Osteoblast (primary cell): ENCODE measurements at places on chromosomes 2 and 18. TPM values are rescaled to one million over a fixed set of nuclear protein-coding genes. Genes with fewer than 3 reads are reported as not detected.

DNA sequence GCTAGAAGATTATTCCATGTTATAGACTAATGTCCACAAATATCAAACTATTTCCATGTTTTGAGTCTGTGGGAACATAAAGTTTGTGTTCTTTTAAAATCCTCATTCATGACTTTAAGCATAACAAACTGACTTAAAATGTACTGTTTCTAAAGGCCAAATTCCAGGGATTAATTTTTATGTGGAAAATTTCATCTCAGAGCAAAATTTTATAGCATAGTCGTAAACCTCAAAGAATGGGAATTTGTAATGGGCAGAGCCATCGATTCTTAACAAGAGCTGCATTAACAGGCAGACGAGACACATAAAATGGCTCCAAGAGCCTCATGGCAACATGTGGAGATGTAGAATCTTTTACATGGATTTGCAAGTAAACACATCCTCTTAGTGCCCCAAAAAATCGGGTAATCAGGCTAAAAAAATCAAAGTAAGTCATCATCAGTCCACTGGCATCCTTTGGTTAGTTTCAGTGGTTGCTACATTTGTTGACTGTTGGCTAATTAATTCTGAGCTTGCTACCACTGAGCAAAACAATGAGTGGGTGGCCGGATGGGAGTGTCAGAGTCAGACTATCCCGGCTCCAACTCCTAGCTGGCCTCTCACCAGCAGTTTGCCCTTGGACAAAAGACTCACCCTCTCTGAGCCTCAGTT, 119.6 kb downstream of the FAM210A start:
- no peak for DNase-seq

GRCh38 chr2:12169721-12170120, 423.3 kb downstream of the LPIN1 start:
- peak; percentile 85 for DNase-seq

GRCh38 chr2:202844656-202845055, 26.9 kb downstream of the ICA1L start:
- DNase-seq, result no peak

DNA sequence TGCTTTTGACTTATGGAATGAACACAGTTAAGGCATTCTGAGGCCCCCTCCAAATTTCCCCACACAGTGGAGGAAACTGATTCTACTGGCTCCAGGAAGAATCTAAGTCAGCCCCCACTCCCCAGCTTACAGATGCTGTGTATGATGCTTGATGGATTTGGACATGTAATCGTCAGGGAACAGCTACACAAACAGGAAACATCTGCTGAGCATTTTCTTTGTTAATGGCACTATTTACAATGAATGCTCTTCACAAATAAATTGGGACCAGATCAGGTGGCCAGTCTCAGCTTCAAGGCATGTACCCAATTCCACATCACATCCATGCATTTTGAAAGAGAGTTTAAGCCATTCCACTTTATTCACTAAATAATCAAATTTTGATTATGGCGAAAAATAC, 562.3 kb downstream of the SOX11 start:
- DNase-seq, result no peak

- no peak for DNase-seq
Observed at GRCh38 chr2:74345272-74345943, 2.2 kb upstream of the SLC4A5 start.

DNA sequence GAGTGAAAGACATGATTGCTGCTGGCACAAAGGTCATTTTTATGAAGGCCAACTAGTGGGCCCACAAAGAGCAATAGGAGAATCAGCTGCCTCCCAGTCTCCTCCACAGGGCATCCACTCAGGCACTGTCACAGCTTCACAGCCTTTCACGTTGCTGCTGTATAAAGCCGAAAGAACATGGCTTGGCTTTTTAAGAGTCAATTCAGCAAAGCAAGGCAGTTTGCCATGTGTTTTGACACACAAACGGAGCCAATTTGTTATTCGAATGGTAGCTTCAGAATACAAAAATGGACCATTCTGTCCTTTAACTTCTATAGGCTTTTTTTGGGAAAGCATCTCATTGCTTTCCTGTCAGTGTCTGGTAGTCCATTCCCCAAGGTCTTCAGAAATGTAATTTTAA, 283.4 kb upstream of the PARD3B start:
- DNase-seq, result no peak

GRCh38 chr2:128801576-128801975, 482.9 kb upstream of the HS6ST1 start:
- no peak for DNase-seq

DNA sequence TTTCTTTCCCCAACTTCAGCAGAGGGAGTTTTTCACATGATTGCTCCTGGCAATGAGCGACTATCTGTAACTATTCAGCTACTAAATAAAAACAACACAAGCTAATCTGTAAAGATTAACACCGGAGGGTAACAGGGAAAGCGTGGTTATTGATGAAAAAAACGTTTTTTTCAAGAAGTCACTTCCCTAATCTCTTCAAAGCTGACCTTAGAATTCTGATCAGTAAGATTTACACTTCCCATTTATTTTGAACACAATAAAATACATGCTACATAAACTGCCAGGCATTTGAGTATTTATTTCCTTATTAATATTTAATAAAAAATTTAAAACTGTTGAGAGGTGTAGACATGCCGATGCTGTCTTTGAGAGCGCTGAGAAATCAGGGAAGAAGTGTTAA, 207.4 kb upstream of the HDAC4 start:
- DNase-seq, result no peak

- DNase-seq, result peak; percentile 80
Observed at GRCh38 chr2:26970928-26971627, 641 bp downstream of the MAPRE3 start.

- peak; percentile 35 for DNase-seq
Observed at GRCh38 chr2:27221166-27221565, 4.0 kb downstream of the CAD start.

DNA sequence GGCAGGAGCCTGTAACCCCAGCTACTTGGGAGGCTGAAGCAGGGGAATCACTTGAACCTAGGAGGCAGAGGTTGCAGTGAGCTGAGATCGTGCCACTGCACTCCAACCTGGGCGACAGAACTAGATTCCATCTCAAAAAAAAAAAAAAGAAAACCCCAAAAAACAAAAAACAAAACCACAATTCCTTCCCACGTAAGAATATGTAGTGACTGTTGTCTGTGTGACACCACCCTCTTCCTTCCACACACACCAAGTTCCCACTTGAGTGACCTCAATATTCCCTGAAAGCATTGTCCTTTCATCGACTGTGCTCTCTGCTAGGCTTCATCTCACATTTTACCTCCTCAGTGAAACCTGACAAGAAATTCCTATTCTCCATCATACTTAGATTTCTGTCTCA, 8.8 kb upstream of the THADA start:
- no peak for DNase-seq

DNA sequence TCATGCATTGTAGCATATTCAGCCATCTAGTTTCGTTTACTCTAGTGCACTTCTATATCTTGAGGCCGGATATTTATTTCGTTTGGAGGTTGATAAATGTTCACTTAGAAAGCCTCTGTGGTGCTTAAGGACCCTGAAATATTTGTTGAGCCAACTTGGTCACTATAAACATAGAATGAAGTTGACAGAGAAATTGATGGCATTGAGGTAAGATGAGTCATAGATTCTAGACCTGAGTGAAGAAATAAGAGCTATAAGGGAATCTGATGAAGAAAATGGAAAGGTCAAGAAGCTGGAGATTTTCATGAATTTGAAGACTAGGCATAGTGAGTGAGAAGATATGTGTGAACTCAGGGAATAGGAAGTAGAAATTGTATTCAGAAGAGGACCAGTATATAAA, 35.9 kb downstream of the EPC2 start:
- no peak for DNase-seq

DNA sequence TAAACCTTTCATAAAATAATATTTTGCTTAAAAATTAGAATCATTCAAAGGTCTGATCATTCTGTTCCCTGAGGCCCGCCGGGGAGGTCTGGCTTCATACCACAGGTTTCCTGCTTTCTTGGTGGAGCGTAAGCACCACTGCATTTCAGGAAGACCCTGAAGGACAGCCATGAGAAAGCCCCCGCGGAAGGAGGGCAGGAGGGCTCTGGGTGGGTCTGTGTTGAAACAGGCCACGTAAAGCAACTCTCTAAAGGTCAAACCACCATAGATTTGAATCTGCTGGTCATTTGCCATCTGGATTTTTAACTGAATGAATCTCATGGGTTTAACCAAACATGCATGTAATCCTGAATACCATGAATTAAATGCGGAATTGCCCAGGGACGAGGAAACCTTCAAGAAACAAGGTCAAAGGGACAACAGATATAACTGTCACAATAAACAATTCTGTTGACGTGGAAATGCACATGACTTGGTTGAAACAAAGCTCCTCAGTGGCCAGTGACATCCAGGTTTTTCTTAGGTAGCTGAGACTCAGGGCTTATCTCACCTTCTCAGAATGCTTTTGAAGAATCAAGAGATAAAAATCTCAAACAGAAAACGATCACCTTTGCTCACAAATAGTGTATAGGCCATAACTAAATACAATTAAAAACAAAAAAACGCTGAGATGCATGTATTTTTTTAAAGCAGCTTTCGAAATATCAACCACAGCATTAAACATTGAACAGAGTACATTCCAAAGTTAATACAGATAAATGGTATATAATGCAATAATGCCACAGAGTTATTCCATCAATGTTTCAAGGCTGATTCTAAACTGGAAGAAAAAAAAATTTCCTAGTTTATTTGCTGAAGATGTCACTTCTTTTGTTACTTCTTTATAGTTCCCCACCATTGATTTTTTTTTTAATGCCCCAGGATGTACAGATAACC, 193.2 kb downstream of the BCL2 start:
- DNase-seq, result no peak

- DNase-seq, result no peak
Observed at GRCh38 chr2:70280242-70280798, 13.2 kb downstream of the SNRPG start.

DNA sequence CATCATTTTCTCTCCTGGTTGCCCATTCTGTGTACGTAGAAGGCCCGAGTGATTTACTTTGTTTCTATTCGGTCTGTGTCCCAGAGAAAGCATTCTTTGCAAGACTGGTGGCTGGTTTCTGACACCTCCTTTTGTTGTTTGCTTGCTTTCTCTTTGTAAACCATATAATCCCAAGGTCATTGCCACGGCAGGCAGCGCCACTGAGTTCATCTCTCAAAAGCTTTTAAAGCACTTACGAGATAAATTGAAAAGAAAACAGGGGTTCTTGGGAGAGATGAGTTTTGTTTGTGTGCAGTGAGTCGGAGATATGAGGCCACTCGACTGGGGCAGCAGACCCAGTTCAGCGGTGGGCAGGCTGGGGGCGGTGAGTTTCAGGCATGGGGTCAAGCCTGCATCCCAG, 137.6 kb downstream of the NCK2 start:
- DNase-seq, result no peak

- DNase-seq, result no peak
Observed at GRCh38 chr2:3420769-3421397, 41.4 kb downstream of the TRAPPC12 start.

DNA sequence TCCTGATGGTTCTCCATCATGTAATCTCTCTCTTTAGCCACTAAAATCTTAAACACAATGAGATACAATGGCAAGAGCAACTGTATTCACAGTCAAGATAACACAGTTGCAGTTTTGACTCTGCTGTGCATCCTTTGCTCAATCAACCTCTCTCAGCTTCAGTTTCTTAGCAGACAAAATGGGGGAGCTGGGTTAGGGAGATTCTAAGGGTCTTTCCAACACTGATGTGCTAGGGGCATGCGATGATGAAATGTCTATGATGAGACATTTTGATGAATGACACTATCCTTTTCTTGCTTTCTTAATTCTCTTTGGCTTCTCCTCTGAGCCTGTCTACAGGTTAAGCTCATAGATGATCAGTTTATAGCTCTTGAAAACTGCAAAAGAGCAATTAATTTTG, 1.1 kb downstream of the SERPINB10 start:
- DNase-seq, result no peak

DNA sequence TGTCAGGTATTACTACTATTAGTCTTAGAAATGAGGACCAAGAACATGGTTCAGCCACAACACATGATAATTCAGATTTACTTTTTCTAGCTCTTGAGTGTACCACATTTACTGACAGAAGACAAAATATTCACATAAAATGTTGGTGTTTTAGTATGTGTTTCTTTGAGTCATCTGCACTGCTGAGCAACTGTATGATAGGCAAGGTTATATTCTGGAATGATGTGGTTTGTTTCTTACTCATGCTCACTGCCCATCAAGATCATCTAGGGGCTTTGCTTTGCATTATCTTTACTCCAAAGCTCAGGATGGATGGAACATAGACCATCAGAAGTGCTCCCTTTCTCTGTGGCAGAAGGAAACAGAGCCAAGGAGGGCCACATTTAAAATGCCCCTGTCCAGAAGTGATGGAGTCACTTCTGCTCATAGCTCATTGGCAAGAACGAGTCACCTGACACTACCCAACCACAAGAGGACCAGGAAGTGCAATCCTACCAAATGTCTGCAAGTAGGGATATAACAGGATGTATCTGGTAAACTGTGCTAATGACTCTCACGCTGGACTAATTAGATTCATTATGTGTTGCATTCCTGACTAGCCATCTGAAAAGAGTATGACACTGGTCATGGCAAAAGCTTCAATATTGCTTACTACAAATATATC, 81.5 kb downstream of the DIS3L2 start:
- DNase-seq, result no peak

DNA sequence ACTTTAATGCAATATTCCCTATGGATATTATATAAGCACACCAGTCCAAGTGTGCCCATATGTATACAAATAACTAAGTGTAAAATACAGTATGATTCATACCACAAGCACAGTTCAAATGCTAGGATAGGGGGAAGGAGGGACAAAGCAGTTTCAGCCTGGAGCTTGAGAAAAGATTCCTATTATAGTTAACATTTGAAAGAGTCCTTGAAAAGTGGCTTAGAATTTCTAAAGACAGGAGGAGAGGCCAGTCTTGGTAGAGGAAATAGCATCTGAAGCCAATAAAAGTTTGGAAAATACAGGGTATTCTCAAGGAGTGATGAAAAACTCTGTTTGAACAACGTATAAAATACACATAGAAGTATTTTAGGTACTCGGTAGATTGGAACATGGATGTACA, 173.4 kb upstream of the CWC22 start:
- no peak for DNase-seq

DNA sequence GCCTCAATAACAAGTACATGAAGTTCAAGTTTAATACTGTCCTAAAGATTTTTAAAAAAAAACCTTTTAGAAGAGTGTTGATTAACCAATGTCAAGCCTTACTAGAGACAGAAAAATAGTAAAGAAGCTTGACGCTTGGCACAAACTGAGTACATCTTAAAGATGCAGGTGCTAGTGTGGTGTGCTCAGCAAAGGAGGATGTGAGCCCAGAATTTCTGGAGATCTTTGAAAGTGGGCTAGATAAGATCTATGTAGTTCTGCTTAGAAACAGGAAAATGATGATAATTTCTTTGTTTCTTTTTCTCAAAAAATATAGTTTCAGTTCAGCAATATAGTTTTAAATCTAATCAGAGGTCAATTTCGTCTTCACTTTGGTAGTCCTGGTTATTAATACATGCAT, 118.3 kb upstream of the KLHL14 start:
- no peak for DNase-seq

- peak; percentile 14 for DNase-seq
Observed at GRCh38 chr18:45166836-45167551, 448.3 kb upstream of the SLC14A2 start.

- DNase-seq, result no peak
Observed at GRCh38 chr2:134703426-134703825, 15.4 kb downstream of the TMEM163 start.

Gene DYNAP
- not detected in 2 replicates for total RNA-seq

Gene DAW1
- under 0.01 TPM in 1 of 2 replicates, not detected in the other for total RNA-seq

Gene PLGLB1
- total RNA-seq, result 1.8 and 2.9 TPM in 2 replicates

Gene BOLL
- not detected in 2 replicates for total RNA-seq

Gene NOL4
- total RNA-seq, result not detected in 2 replicates

Gene PXDN
- 307 and 324 TPM in 2 replicates for total RNA-seq

Gene SPC25
- total RNA-seq, result 0.88 and 1.1 TPM in 2 replicates

Gene FEZ2
- total RNA-seq, result 51.3 and 62.6 TPM in 2 replicates
